CD4-positive, alpha-beta T cell treated with Interleukin-17A for 1 hour (primary cell): ENCODE measurements at places on chromosomes 2 and 18.

DNA sequence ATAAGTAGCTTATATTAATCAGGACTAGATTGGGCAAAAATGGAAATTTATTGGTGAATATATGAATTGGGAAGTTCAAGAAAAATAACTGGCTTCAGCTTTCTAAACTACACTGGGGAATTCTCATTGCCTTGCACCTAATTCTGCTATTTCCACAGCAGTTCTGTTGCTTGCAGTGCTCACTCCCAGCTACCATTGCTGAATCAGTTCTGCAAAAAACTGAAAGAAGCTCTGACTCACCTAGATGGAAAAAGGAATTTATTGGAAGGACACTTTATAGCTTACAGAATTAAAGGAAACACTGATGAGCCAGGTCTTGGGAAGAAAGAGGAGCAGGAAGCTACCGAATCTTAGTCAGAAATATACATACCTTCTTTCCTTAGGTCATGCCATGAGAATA lies 60.3 kb upstream of the ACVR1 start:
- no peak for DNase-seq

DNA sequence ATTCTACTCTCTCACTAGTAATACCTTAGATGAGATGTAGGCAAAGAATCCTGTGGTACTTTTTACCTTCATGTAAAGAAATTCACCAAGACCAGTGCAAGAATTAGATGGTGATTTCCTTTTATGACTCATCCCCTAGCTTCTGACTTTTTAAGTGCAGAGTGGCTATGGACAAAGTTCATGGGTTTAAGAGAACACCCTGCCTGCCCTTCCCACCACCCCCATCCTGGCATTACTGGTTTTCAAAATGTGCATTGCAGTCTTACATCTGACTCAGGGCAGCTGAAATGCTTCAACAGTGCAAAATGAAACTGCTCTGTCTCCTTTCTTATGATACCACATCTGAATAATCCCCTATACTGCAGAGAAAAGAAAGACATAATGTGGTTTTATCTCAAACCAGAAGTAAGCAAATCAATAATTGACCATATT lies 22.6 kb downstream of the MAIP1 start:
- DNase-seq = no peak

DNA sequence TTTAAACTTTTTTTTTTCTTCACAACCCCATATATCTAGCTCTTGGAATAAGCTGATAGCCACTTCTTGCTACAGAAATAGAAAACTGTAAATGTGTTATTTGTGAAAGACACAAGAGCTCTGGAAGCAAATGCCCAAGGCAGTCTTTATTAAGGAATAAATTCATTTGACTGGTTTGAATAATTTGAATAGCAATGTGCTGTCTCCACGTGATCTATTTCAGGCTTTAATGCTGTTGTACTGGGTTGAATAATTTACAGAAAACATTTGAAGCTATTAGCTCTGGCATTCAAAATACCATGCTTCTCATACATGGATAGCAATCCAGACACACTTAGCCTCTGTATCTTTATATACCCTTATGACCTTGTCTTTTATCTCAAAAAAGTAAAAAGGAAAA lies 366.7 kb upstream of the KCNJ3 start:
- DNase-seq = no peak

GRCh38 chr2:204072443-204073324 lies 136.1 kb downstream of the ICOS start:
- peak; percentile 56 for DNase-seq

DNA sequence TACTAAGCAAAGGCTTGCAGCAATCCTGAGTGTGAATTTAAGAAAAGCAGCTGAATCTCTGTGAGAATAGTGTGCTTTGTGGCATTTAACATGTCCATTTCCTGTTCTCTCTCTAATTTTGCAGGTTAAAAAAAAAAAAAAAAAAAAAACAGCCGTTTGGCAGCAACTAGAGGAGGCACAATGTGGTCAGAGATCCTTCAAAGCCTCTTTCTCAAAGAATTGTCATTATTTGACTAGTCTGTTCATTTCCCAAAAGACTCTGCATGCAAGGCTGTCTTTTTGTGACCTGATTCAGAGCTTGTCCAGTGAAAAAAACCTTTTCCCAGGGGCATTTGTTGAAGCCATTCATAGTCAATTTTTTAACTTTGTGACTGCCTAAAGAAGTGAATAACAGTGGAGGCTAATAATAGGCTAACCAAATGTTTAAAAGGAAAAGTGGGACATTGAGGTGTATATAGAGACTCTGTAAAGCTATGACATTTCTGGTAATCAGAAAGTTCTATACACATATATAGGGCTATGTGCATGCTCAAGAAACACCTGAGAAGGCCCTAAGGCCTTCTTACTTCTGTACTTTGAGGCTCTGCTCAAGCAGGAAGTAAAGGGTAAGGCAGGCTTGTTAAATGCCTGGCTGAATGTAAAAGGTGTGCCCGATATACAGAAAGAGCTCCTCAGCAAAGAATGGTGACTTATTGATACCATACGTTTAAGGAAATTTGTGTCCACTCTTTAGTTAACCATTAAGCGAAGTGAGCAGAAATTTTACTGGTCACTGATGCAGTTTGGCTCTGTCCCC lies 289.6 kb upstream of the RAB6C start:
- DNase-seq = no peak

DNA sequence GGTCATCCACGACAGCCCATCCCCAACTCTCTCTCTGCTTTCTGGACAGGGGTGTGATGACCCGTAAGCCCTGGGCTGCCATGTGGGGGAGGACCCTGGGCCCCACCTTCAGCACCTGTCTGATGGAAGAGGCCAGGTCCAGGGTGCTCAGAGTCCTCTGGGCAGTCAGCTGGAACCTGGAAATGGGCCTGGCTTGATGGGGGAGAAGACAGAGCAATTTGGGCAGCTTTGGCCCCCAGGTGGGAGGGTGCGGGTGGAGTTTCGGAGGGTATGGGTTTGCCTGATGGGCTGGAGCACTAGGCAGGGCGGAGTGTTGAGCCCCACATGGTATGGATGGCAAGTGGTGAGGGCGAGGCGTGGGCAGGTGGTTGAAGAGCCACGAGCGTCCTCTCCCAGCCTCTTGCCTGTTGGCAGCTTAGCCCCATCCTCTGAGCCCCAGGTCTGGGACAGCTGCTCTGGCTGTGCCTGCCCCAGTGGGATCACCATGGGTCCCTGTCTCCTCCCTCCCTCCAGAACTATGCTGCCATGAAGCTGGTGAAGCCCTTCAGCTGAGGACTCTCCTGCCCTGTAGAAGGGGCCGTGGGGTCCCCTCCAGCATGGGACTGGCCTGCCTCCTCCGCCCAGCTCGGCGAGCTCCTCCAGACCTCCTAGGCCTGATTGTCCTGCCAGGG lies 232.7 kb downstream of the DYSF start:
- no peak for DNase-seq

- no peak for DNase-seq
These were observed 361.0 kb upstream of the NT5C1B start for GRCh38 chr2:18950361-18950851.
